ENCODE measurements at places on chromosomes 3 and 15. TPM values are rescaled to one million over a fixed set of nuclear protein-coding genes. Genes with fewer than 3 reads are reported as not detected.

The PRR20G gene
- polyA plus RNA-seq, result not detected

DNA sequence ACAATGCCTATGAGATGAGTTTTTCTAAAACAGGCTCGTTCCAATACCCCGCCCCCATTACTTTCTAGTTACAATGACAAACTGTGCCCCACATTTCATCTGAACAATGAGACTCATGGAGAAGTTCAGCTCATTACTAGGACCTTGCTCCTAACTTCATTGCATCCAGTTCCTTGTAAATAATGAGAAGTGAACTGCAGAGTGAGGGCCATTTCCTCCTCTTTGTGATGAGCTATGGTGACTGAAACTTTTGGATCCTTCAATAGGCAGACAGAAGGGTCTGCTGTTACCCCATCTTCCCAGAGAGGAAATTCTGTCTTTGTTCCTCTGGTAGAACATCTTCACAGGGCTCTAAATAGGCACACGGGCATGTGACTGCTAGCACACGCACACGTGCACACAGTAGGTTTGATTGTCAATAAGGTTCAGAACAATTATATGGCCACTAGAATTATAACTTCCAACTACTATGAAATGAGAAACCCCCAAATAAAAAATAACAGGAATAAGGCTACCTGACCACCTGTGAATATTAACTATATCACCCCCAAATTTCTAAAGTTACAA, 51.8 kb downstream of the SERP1 start:
- no peak for DNase-seq

GRCh38 chr3:65660000-65660598, 378.6 kb downstream of the MAGI1 start:
- no peak for DNase-seq

The RTP3 gene
- 0.14 TPM for polyA plus RNA-seq

GRCh38 chr3:172913911-172914655, 163.6 kb downstream of the ECT2 start:
- no peak for DNase-seq

GRCh38 chr15:33067456-33067855, 127.1 kb downstream of the FMN1 start:
- DNase-seq, result no peak
